CD4-positive, alpha-beta T cell treated with Interferon alpha-2 for 1 hour (primary cell): ENCODE measurements at places on chromosomes 11 and 22.

DNA sequence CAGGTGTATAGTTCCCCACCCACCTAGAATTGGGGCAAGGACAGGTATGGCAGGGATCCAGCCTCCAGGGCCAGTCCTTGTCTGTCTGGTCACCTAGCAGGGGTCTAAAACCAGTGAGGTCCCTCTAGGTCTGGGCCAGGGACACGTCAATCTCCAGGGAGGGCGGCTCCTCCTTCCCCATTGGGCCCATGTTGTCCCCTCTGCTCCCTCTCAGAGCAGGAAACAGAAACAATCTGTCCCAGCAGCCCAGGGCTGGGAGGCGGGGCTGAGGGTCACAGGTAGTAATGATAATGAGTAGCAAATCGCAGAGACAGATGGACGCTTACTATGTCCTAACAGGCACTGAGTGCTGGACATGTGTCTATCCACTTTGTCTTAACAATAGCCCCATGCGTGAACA is 22.8 kb upstream of the SYT7 start:
- no peak for DNase-seq

DNA sequence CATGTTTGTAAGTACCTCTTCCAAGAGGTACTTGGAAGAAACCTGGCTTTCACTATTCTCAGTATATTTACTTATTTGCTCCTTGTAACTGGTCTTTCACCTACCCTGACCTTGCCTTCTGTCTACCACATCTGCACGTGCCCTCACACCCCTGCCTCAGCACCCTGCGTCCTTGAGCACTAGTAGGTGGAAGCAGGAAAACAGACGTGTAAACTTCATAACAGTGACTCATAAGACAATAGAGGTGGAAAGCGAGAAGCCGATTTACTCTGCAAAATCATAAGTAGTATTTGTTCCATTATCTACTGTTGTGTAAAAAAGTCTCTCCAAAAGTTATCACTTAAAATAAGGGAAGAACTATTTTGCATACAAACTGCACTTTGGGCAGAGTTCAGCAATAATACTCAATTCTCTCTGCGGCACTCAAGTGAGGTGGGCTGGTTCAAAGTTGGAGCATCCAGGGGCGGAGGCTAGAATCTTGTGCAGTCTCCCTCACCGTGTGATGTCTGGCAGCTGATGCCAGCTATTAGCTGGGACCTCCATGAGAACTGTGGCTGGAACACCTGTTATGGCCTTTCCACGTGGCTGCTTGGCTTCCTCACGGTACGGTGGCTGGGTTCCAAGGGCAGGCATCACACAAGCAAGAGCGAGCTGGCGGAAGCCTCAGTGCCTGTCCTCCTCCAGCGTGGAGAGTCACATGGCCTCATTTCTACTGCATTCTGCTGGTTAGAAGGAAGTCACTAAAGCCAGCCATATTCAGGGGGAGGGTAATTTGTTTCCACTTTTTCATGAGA is 30.4 kb downstream of the PACS1 start:
- DNase-seq: peak; percentile 75

DNA sequence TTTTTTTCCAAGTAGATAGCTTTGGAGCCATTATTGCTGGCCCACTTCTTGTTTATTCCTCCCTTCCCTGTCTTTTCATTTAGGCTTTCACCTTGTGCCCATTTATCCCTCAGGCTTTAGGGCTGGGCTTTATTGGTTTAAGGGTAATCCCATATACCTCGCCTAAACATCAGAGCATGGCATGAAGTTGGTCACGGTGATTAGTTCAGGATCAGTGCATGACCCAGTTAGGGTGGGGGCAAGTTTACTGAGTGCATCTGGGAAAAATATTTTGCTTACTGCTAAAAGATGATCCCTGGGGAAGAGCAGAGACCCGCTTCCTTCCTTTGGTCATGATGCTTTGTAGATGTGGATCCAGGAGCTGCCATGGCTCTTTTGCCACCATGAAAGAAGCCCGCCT is 153.3 kb upstream of the NECTIN1 start:
- no peak for DNase-seq

DNA sequence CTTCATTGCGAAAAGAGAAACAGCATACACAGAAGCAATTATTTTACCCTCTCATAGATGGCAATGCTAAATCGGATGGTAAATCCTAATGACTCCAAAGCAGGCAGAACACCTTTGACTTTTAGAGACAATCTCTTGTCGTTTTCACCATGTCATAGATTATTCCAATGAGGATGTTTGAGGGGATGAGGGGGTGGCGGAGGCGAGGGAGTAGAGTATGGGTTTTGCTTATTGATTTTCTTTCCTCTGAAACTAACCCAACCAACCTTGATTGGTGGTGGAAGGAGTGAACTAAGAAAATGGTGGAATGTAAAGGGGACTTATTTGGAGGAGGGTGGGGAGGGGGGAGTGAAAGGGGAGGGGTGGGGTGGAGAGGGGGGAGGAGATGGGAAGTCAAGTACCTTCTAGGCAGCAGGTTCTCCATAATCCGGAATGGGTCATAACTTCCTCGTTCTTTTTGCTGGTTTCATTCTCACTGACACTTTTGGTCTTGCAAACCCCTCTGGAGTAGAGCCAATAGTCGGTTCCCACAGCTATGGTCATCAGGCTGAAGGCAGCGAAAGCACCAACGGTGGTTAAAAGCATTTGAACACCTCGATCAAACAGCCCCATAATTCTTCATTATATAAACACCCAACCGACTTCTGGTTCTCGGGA is 1.5 kb downstream of the CACNG2 start:
- no peak for DNase-seq

DNA sequence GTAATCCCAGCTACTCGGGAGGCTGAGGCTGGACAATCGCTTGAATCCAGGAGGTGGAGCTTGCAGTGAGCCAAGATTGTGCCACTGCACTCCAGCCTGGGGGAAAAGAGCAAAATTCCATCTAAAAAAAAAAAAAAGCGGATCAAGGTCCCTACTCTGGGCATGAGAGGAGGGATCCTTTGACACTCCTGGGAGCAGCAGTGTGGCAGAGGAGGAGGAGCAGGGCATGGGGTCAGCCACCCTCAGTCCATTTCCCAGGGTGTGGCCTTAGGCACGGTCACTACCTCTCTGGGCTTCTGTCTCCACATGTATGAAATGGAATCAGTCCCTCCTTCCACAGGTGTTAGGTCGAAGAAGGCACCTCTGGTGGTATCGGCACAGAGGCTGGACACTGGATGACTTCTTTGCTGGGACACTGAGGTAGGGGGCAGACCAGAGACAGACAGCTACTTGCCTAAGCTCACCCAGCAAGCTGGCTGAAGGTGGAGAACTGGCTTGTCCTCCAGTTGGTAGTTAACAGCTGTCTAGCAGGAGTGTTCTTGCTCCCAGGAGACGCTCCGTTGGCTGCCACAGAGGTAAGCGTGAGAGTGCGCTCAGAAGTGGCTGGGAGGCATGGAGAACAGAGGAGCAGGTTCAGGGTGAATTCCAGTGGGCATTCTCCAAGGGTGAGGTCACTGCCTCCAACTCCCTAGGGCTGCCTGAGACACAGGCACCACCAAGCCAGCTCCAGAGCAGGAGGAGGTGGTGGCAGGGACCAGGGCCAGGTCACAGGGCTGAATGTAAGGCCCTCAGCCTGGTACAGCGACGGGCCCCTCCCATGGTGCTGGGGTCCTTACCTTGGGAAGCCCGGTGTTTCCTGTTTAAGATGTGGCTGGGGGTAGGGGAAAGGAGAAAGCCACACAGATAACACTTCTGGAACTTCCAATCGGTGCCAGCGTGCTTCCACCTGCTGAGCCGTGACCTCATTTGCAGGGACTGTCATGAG is 19.5 kb downstream of the TXN2 start:
- DNase-seq: no peak

GRCh38 chr11:95671768-95672167 is 117.8 kb downstream of the FAM76B start:
- no peak for DNase-seq

DNA sequence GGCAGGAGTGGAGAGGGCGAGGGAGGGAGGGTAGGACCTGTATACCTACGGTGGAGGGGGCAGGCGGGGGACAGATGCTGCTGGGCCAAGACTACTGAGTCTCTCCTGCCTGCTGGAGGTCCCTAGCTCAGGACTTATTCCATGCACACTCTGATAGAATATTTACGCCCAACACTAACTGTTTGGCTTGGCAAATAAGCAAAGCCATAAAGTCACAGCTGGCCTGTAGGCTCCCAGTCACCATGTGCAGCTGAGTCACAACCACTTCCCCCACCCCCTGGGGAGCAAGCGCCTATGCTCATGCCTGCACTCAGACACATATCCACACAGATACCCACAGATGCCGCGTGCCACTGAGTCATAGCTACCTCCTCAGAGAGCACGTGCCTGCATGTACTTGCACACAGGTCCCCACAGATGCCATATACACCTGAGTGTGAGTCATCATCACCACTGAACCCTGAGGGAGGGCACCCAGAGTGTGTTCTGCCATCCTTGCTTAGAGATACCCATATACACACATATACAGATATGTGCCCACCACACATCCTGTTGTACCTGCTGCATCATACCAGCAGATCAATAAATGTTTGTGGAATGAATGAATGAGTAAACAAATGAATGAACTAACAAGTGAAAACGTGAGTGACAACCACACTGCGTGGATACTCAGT is 95.8 kb downstream of the SWAP70 start:
- peak; percentile 56 for DNase-seq

- DNase-seq: peak; percentile 42
Measured at GRCh38 chr22:36334081-36334820, 53.5 kb downstream of the MYH9 start.

DNA sequence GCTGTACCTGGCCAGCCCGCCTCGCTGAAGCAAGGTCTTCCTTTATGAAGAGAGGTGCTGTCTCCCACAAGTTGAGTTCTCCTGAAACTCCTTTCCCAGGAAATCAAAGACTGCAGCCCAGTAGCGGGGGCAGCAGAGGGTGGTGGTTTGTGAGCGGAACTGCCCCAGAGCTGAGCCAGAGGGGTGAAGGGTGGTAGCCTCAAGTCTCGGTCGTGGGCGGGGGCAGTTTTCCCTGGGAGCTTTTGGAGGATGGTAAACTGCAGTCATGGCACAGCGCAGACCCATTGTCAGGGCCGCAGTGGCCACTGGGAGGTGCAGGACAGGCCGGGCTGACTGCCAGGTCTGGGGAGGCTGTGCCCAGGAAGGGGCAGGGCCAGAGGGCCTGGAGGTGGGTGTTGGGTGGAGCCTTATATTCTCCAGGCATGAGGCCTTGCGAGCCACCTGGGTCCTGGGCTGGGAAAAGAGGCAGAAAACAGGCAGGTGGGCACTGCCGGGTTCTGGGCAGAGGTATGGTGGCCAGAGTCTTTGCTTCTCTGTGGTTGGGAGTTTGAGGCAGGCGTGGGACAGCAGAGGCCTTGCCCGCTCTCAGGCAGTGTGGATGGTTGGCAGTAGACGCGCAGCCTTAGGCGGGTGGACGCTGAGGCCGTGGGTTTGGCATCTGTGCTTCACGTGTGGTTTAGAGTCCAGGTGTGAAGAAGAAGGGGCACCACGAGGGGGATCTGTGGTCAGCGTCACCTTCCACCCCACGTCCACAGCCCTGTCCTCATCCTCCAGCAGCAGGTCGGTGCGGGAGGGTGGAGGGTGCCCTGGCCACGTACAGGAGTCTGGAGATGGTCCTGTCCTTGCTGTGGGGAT is 1176.4 kb downstream of the BRD1 start:
- DNase-seq: no peak

GRCh38 chr11:87097582-87097981 is 59.8 kb downstream of the TMEM135 start:
- DNase-seq: peak; percentile 61

GRCh38 chr11:62122076-62122475 is 1.7 kb upstream of the INCENP start:
- DNase-seq: no peak

DNA sequence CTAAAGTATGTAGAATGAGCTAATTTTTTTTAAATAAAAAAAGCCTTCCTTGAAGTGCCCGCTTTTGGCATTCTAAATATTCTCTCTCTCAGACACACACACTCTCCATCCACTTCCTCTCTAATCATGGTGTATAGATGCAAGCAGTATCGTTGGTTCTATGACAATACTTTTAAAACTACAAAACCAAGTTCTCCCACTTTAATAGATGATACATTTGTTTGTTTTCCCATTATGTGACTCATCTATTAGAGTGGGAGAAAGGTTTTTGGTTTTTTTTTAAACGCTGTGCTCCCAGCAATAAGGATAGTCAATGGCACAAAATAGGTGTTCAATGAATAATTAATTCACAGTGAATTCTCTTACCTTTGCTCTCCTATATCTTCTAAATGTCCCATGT is 44.6 kb downstream of the FZD4 start:
- no peak for DNase-seq

DNA sequence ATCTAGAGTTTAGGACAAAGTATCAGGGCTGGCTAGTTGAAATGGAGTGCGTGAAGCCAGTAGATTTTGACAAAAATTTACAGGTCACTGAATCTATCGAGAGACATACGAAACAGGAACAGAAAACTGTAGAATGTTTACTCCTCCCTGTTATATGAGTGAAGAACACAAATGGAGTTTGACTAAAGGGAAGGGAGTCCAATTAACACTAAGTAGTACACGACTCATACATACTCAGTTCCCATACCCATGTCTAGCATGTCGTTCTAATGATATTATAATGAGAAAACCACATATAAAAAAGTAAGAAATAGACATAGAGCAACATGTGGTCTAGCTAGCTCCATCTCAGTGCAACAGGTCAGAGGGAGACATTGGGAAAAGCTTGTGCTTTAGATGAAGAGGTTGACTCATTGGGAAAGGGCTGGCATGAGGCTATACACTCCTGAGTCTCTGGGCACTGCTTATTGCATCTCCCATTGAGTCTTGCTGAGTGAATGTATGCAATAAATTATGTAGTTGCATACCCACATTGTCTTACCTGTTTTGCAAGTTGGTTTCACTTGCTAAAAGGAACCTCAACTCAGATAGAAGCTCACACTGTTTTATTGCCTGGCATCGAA is 43.5 kb downstream of the CD44 start:
- DNase-seq: no peak

GRCh38 chr11:94111241-94111640 is 17.4 kb upstream of the PANX1 start:
- DNase-seq: no peak

- no peak for DNase-seq
Measured at GRCh38 chr11:64564947-64565889, 25.8 kb upstream of the SLC22A12 start.
